ENCODE measurements at places on chromosomes 2 and 18.

DNA sequence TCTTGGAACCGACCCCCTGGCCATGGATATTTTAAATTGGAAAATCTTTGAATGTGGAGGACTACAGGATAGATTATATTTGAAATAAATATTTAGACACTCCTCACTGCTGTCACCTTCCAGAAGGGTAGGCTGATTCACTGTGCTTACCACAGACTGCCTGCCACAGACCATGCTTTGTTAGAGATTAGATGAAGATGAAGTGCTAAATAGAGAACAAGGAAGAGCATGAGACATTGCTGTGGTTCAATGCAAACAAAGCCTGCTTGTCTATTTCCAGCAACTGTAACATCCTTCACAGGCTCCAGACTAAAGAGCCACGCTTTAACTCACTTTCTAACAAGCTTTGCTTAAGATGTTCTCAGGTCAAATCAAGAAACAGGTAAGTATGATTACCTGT is 81.0 kb upstream of the TMEM17 start:
- no peak for DNase-seq

- DNase-seq = peak; percentile 54
Measured at GRCh38 chr2:152611458-152612231, 105.6 kb downstream of the PRPF40A start.

- DNase-seq = no peak
Measured at GRCh38 chr2:224764565-224765236, 48.5 kb upstream of the CCDC195 start.

DNA sequence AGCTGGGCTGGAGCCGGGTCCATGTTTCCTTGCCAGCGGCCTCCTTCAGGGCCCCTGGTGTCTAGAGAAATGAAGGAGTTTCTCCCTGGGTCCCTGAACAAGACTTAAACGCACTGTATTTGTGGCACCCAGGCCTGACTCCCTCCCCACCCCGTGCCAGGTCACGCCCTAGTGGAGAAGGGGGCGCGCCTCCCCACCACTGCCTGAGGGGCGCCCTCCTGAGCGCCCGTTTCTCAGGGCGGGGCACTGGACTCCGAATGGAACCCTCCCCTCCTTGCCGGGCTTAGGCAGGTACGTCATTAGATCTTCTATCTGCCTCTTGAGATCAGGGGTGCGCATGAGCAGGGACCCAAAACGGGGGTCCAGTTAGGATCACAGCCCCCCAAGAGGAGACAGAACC is 16.3 kb downstream of the ODC1 start:
- no peak for DNase-seq

DNA sequence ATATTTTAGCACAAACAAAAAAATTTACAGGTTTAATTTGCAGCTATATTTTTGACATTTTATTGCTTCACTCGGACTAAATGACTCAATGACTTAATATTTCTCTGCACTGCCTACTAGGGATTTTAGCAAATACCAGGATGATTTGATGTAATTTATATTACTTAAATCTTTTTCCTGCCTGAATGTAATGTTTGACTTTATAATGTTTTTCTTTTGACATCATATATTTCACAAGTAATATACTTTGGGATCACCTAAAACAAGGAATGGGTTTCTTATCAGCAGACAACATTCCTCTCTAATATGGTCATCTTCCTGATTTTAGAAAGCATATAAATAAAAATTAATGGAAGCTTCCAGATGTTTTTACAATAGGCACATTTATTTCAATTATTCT is 253.2 kb upstream of the EPC2 start:
- no peak for DNase-seq

- no peak for DNase-seq
Measured at GRCh38 chr2:241358470-241358869, 2.4 kb downstream of the FARP2 start.

- no peak for DNase-seq
Measured at GRCh38 chr2:94994063-94994913, 31.2 kb upstream of the MAL start.

GRCh38 chr2:132448771-132449170 is 32.2 kb downstream of the GPR39 start:
- no peak for DNase-seq

GRCh38 chr2:110788976-110789375 is 56.6 kb downstream of the ACOXL start:
- DNase-seq = no peak

DNA sequence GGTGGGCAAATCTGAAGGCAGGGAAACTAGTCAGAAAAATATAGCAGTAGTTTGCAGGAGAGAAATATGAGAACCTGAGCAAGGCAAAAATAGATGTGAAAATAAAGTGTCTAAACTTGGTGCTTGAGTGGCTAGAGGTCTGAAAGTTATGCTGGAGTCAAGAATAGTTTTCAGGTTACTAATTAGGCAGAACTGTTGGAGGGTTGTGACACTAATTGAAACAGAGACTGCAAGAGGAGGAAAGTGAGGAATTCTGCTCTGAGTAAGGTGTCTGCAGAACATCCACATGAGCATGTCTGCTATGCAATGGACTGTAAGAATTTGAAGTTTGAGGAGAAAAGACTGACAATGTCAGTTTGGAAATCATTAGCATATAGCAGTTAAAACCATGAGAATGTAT is 444.0 kb upstream of the LRRTM1 start:
- no peak for DNase-seq

DNA sequence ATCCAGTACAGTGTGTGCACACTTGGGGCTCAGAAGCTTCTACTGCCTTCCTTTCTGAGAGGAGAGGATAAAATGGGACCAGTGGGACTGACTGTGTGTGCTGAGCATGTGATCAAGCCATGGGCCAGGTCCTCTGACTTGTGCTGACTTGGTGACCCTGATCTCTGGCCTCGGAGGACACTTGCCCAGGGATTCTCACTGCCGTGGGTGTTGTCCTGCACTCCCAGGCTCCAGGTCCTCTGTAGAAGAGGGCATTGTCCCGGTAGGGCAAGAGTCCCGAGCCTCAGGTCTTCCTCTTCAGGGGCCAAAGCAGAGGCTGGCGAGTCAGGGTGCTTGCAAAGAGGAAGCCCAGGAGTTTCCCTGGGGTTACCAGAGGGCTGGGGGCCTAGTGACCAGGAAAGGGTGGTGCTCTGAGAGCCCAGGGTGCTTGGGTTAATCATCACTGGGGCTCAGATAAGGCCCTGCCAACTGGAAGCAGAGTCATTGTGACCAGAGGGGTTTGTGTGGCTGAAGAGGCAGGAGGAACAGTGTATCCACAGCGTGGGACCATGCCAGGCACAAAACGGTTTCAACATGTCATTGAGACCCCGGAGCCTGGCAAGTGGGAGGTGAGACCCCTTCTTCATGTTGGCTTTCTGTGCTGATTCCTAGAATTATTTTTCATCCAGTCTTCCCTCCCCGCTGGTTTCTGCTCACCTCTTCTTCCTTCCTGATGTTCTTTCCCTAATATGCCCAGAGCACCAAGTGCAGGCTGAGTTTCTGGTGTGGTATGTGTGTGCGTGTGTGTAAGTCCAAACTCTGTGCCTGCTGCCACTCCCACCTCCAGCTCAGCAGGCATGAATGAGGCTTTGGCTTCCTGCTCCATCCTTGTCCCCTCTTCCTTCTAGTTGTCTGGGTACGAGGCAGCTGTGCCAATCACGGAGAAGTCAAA is at the start of gene GCKR:
Gene GCKR, plus strand, starts transcription at position 483 of the 931 bp plus-strand sequence. Its CDS starts 66 bp downstream, at position 549.
- DNase-seq = no peak

DNA sequence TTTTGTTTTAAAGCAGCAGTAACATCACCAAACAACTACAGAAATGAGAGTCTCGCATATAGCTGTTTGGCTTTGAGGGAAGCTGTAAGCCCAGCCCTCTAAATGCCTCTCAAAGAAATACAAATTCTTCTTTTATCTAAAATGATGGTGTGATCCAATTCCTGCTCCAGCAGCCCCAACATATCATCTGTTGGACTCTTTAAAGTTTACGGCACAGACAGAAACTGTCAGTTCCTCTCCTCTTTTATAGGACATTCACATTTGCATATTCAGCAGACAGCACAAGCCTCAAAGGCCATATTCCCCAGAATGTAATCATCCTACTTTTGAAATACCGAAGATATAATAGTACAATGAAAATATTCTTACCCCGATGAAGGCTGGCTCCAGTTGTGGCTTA is 216.9 kb upstream of the REV1 start:
- DNase-seq = no peak

DNA sequence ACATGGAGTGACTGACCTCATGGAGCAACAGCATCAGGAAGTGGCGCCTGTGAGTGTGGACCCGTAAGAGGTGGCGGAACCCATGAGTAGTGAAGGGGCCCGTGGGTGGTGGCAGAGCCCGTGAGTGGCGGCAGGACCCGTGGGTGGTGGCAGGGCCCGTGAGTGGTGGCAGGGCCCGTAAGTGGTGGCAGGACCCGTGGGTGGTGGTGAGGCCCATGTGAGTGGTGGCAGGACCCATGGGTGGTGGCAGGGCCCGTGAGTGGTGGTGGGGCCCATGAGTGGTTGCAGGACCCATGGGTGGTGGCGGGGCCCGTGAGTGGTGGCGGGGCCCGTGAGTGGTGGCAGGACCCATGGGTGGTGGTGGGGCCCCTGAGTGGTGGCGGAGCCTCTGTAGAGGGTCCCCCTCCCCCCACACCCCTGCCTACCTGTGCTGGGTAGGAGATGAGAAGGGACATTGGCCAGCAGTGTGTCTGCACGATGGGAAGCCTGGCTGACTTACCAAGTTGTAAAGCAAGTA is 407.7 kb upstream of the SALL3 start:
- no peak for DNase-seq

- DNase-seq = no peak
Measured at GRCh38 chr2:54809819-54810218, 86.4 kb downstream of the EML6 start.

- DNase-seq = peak; percentile 33
Measured at GRCh38 chr2:197216361-197216979, 94.1 kb downstream of the ANKRD44 start.

- DNase-seq = no peak
Measured at GRCh38 chr2:215370112-215370965, 58.5 kb downstream of the ATIC start.

GRCh38 chr2:67240507-67240906 is 156.6 kb upstream of the ETAA1 start:
- no peak for DNase-seq

GRCh38 chr2:127048618-127048935 is 58.4 kb downstream of the BIN1 start:
- peak; percentile 18 for DNase-seq

DNA sequence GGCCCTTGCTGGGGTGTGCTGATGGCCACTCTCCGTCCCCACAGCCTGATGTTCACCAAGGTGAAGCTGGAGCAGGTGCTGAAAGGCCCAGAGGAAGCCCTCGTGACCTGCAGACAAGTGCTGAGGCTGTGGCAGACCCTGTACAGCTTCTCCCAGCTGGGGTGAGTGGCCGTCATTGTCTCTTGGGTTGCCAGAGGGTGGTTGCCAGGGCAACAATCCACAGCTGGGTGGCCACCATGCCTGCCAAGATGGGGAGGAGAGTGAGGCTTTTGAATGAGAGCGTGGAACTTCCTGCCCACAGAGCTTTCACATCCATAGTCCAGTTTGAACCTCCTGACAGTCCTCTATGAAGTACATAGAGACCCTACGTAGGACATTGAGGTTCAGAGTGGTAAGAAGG is 108.8 kb downstream of the STPG4 start:
- no peak for DNase-seq

- DNase-seq = no peak
Measured at GRCh38 chr2:221750316-221750715, 178.2 kb upstream of the EPHA4 start.

DNA sequence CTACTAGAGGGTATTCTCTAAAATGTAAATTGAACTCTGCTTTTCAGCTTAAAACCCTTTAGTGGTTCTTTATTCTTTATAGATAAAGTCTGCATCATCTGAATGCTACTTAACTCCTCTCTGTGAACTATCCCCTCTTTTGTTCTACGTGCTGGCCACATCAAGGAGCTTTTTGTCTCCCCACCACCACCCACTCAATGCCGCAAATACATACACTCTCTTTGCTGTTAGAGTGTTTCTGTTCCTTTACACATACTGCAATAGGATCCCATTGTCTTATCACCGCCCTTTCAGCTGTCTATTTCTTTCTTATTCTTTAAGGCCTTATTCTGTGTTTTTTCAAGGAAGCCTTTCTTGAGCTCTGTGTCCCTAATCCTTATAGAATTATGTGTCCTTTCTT is 83.3 kb downstream of the EML4 start:
- DNase-seq = no peak

DNA sequence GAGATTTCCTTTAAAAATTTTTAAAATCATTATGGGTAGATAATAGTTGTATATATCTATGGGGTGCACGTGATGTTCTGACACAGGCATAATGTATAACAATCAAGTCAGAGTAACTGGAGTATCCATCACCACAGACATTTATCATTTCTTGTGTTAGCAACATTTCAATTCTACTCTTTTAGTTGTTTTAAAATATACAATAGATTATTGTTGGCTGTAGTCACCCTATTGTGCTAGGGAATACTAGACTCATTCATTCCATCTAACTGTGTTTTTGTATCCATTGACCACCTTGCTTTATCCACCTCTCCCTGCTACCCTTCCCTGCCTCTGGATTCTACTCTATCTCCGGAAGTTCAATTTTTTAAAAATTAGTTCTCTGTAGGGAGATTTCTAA is 31.0 kb downstream of the DYSF start:
- no peak for DNase-seq

GRCh38 chr2:232437195-232437571 is 18.8 kb upstream of the ALPI start:
- no peak for DNase-seq

DNA sequence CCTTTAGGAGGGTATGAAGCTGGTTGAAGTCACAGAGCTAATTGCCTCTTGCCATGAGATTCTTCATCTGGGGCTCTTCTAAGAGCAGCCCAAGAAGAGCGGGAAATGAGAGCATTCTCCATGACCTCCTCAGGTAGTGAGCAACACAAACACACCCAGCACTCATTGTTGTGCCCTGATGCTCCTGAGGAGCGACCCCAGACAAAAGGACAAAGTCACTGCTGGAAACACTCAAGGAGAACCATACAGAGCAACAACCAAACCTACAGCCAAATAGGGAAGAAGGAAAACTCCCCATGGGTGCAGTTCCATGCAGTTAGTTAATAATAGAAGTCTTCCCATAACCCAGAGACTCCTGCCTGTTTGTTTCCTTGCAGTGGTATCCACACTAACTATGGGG is 426.0 kb upstream of the CRIM1 start:
- DNase-seq = no peak

Data from femur (tissue), 1 donor.